Suppressor macrophage (primary cell): ENCODE measurements at places on chromosomes 12 and 14.

DNA sequence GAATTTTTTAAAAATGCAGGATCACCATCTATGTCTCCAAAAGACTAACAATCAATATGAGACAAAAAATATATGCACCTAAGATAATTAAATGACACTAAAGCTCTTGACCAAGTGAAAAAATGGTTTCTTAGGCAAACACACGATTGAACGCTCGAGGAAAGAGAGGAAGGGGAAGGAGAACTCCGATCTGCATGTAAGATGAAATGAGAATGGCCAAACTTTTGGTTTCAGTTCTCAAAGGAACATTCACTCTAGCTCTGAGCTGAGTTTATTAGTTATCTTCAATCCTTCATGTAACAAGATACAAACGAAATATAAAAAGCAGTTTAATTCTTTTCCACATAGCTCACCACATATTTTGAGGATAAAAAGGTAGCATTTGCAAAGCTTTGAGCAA, 2.8 kb downstream of the DYRK4 start:
- peak; percentile 79 for DNase-seq

DNA sequence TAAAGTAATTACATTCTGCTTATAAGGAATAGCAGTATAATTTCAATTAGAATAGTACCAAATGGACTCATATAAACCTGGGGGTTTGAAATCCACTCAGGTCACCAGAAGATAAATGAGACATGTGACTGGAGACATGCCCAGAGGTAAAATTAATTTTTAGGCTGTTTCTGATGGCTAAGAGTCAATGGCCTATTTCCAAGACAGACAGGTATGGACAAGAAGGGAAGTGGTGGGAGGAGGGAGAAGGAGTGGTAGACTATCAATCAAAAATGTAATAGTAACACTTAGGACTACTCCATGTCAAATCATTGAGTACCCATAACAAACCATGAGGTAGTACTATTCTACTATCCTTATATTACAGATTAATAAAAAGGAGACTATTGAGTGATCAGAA, 544.0 kb downstream of the GALC start:
- DNase-seq = no peak

DNA sequence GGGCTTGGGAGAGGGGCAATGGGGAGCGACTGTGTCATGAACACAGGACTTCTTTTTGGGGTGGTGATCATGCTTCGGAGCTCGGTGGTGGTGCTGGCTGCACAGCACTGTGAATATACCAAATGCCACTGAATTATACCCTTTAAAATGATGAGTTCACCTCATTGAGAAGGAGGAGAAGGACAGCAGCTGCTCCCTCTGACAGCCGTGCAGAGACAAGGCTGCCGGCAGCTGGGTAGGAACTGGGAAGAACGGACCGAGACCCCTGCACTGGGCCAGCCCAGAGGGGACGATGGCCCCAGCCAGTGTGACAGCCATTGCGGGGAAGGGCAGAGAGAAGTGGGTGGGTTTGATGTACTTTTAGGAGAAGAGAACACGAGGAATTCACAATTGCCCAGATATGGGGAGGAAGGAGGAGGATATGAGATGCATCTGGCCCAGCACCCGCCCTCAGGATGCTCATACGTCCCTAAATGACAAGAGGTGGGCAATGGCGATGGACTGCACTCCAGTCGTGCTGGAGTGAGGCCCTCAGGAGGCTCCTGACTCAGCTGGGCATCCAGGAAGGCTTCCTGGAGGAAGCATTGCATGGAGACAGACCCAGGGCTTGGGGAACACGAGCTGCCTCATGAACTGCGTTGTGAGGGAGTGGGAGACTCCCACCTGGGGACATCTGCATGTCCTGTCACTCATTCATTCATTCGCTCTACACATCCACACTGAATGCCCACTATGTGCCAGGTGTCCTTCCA, 64.3 kb upstream of the C14orf180 start:
- no peak for DNase-seq

DNA sequence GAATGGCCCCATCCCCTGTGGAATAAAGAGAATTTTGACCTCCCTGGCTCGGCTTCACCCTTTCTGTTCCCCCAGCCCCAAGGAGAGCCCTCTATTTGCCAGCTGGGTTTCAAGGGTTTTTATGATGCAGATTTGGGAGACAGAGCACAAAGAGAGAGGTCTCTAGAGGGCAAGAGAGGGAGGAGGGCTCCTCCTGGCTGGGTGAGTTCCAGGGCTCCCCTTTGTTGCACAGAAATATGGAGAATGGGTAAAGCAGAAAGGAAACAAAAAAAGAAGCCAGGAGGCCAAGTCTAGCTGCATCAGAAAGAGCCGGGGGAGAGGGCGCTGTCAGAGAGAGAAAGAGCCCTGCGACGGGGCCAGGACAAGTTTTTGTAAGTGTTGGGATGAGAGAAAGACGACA, 319.6 kb upstream of the RTL1 start:
- DNase-seq = no peak

- no peak for DNase-seq
These were observed 5.0 kb downstream of the PAX9 start for GRCh38 chr14:36666416-36667206.

DNA sequence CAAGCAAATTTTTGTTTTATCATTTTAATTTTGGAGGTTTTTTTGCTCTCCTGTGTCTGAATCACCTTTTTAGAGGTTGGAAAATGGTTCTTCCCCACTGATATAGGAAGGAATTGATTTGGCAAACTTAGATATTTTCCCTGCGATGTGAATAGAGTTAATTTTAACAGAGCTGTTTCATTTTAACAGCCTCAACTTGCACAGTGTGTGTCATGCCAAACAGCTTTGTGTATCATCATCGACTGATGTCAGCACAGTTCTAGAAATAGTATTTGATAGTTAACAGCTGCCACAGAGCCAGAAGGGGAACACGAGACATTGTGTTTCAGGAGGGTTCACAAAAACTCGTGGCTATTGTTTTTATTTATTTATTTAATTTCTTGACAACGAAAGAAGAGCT, 243.1 kb upstream of the FOXN3 start:
- no peak for DNase-seq

DNA sequence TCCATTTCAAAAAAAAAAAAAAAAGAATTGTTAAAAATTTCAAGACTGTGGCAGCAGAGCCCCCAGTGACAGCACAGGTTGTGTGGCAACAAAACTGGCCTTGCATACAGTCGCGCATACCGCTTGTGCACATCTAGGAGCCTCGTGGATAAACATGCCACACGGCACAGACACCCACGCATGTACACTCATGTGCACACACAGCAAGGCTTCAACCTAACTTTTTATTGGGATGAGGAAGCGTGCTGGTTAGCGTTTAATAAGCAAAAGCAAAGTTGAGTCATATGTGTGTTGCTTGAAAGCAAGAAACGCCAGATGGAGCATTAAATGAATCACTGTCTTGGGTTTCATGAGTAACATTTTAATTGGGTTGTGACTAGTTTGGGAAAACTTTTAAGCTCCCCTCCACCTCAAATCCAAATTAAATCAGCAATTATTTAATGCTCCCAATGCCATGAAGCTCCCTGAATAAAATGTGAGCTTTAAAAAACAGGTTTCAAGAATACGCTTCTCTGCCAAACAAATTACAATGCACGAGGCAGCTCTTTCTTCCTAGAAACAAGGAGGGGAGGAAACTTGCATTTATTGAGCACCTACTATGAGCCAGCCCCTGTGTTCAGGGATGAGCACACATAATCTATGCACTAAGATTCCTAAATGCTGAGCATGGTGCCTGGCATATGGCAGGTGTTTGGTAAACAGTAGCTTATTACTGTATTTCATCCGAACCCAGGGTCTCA, 35.7 kb upstream of the EML1 start:
- no peak for DNase-seq

DNA sequence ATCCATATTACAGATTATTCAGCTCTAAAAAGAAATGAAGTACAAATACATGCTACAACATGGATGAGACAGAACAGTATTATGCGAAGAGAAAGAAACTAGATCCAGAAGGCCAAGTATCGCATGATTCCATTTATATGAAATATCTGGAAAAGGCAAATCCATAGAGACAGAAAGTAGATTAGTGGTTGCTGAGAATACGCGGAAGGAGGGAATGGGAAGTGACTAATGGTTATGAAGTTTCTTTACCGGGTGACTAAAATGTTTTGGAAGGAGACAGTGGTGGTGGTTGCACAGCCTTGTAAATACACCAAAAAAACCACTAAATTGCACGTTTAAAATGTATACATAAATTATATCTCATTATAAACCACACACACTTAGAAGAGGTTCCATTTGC, 12.5 kb downstream of the PRDM4 start:
- DNase-seq = peak; percentile 14

GRCh38 chr14:103427485-103428443, 42.5 kb downstream of the MARK3 start:
- no peak for DNase-seq

DNA sequence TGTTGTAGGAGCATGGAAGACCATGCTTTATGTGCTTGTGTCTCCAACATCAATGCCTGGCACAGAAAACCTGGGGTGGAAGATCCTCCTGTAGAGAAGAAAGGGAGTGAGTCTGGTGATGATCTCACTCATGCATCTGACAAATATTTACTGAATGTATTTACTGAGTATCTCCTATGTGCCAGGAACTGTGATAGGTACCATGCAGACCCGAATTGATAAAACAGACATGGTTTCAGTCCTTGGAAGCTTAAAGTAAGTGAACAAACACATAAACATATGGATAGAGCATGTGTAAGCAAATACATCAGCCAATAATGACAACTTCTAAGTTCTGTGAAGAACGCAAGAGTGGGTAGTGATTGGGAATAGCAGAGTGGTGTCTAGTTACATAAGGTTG, 117.0 kb upstream of the CCDC198 start:
- DNase-seq = no peak
